ENCODE measurements at places on chromosomes 4 and X. TPM values are rescaled to one million over a fixed set of nuclear protein-coding genes. Genes with fewer than 3 reads are reported as not detected.

GRCh38 chrX:131613260-131613659 is 69.4 kb downstream of the OR13H1 start:
- no peak for DNase-seq
- H3K27ac ChIP-seq = peak overlapping the region; percentile 15
- H3K4me3 ChIP-seq = no peak overlapping the region
- no peaks in the 10 kb centered on the region for H3K36me3 ChIP-seq
- H3K4me1 ChIP-seq = peaks cover 19% of the 10 kb centered on the region

- H3K36me3 ChIP-seq = no peaks in the 10 kb centered on the region
- H3K4me3 ChIP-seq = peak overlapping the region; percentile 63
- peaks cover 5% of the 10 kb centered on the region for H3K4me1 ChIP-seq
- H3K27me3 ChIP-seq = peaks cover 63% of the 10 kb centered on the region
- DNase-seq = no peak
Measured at GRCh38 chr4:21949073-21949457, 493 bp upstream of the KCNIP4 start.

- no peak overlapping the region for H3K27ac ChIP-seq
- H3K27me3 ChIP-seq = peaks cover 13% of the 10 kb centered on the region
- H3K4me1 ChIP-seq = no peaks in the 10 kb centered on the region
- no peaks in the 10 kb centered on the region for H3K36me3 ChIP-seq
Measured at GRCh38 chr4:5259471-5259870, 208.2 kb downstream of the STK32B start.

DNA sequence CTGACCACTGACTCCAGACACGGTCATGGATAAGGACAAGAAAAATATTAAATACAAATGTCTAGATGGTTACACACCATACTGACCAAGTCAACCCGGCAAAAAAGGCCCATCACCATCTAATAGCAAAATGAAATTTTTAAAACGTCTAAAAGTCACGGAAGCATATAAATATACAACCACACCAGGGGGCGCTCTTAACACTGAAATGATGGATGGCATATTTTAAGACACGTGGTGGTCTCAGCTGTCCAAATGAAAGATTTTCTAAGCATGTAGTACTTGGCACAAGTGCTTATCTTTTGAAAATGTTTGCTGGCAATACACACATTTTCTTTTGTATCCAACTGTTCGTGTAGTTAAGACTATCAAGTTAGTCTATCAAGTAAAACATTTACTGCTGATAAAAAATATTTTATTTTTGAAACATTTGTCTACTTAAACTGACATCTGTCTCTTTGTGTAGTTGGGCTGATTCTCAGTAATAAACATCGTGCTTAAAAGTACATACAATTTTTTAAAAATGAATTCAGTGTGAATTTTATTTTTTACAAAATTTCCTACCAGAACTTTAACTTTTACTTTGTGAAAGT is 64.6 kb downstream of the COX7B2 start:
- H3K4me1 ChIP-seq = no peaks in the 10 kb centered on the region
- no peaks in the 10 kb centered on the region for H3K36me3 ChIP-seq
- H3K27me3 ChIP-seq = peaks cover 9% of the 10 kb centered on the region
- peak; percentile 28 for DNase-seq

STBD1 gene
- 1.9 TPM for total RNA-seq

C4orf50 gene
- 0.19 TPM for total RNA-seq

FAM47E gene
- 3.4 TPM for total RNA-seq

DNA sequence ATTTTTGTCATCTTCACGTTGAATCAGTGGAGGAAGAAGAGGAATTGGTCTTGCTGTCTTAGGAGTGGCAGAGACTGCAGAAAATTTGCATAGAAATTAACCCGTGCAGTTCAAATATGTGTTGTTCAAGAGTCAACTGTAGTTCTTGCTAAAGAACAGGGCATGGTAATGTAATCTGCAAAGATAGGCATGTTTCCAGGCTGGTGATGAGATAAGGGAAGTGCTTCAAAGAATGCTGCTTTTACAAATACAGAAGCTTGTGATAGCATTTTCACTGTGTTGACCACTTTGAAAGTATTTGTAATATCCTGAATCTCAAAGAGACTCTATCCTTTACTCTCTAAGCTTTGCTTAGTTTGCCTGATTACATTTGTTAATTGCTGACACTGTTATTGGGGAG is 60.1 kb downstream of the PRRG1 start:
- DNase-seq = no peak
- no peaks in the 10 kb centered on the region for H3K36me3 ChIP-seq
- H3K27ac ChIP-seq = no peak overlapping the region
- no peak overlapping the region for H3K4me3 ChIP-seq
- no peaks in the 10 kb centered on the region for H3K4me1 ChIP-seq

DNA sequence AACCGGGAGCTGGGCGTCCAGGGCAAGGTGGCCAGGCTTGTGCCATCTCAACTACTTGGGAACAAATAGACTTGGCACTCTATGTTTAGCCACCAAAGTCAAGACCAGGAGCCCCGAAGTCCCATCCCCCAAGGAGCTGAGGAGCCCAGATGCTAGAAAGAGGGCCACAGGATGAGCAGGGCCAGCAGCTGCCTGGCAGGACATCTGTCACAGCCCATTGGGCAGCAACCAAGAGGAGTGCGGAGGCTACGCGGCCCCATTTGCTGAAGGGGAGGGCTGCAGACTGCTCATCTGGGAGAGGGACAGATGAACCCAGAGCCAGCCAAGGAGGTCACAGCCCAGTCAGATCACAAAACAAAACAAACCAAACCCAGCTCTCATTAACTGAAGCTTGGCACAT is 22.9 kb upstream of the SOWAHD start:
- DNase-seq = no peak
- H3K27me3 ChIP-seq = peaks cover 3% of the 10 kb centered on the region

GRCh38 chr4:130124066-130124465 is 1028.1 kb downstream of the C4orf33 start:
- no peak overlapping the region for H3K27ac ChIP-seq
- no peaks in the 10 kb centered on the region for H3K27me3 ChIP-seq
- no peaks in the 10 kb centered on the region for H3K36me3 ChIP-seq
- DNase-seq = no peak
- H3K4me1 ChIP-seq = peaks cover 2% of the 10 kb centered on the region

- no peak overlapping the region for H3K27ac ChIP-seq
- no peaks in the 10 kb centered on the region for H3K4me1 ChIP-seq
- no peaks in the 10 kb centered on the region for H3K36me3 ChIP-seq
- no peak overlapping the region for H3K4me3 ChIP-seq
Measured at GRCh38 chr4:96983830-96984229, 1143.9 kb downstream of the PDHA2 start.

DNA sequence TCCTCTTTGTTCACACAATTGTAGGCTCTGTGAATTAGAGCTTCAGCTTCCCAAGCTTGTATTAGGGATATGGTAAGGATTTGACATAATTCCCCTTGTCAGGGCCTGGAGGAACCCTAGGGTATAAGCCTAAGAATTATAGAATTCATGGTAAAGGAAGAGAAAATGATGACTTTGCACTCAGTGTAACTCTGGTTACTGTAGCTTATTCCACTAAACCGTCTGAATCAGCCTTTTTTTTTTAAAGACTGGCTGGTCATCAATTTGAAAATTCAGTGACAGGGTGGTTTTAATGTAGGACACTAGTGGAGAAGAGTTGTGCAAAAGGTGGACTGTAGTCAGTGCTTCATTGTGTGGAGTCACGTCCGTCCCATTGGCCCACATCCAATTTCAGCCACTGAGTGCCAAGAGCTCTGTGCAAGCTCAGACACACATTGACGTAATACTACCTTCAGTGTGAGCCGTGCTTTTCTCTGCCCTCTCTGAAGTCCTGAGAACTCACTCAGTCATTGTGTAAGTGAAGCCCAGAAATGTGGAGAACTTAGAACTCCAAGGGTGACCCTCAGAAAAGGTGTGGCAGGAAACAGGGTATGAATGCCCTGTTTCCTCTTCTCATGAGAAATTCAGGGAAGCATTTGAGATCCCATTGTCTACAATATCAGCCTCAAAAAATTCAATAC is 449.8 kb downstream of the C4orf33 start:
- no peak overlapping the region for H3K4me3 ChIP-seq
- no peak overlapping the region for H3K27ac ChIP-seq
- DNase-seq = no peak
- H3K4me1 ChIP-seq = peaks cover 3% of the 10 kb centered on the region

DNA sequence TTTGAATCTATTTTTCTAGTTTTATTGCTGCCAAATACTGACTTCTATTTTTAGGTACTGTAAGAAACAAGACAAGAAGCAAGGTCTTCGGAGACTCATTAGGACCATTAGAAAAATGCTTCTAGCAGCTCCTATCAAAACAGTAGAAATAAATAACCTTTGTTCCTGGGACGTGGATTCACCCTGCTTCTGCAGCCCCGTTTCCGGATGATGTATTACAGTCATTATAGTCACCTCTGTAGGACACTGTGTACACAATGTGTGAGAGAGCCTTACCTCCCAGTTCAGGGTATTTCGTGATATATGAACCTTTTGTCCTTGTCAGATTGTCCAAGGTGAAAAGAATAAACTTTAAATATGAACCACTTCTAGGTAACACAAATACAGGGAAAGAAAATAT is 484.0 kb upstream of the TECRL start:
- DNase-seq = no peak
- H3K36me3 ChIP-seq = no peaks in the 10 kb centered on the region
- H3K4me3 ChIP-seq = no peak overlapping the region

DNA sequence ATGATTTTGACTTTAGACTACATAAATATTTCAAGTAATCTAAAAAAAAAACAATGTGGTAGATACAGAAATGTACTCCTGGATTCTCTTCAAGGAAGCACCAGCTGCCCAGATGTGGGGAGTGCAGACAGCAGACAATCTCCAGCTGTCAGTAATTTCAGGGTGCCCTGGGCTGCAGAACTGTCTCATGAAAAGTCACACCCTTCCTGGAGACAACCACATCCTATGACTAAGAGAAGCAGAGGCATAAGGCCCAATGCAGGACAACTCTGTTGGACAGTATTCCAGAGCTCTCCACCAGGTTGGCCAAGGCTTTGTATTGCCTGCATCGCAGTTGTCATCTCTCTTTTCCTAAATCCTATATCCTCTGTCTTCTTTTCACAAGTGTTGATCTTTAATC is 34.4 kb upstream of the BLTP1 start:
- no peaks in the 10 kb centered on the region for H3K4me1 ChIP-seq
- no peak overlapping the region for H3K27ac ChIP-seq
- no peak for DNase-seq
- peaks cover 21% of the 10 kb centered on the region for H3K27me3 ChIP-seq

GRCh38 chr4:2768124-2768523 is 12.0 kb upstream of the TNIP2 start:
- H3K4me1 ChIP-seq = no peaks in the 10 kb centered on the region
- no peaks in the 10 kb centered on the region for H3K36me3 ChIP-seq
- H3K27me3 ChIP-seq = peaks cover 9% of the 10 kb centered on the region
- no peak overlapping the region for H3K4me3 ChIP-seq
- H3K27ac ChIP-seq = no peak overlapping the region

DNA sequence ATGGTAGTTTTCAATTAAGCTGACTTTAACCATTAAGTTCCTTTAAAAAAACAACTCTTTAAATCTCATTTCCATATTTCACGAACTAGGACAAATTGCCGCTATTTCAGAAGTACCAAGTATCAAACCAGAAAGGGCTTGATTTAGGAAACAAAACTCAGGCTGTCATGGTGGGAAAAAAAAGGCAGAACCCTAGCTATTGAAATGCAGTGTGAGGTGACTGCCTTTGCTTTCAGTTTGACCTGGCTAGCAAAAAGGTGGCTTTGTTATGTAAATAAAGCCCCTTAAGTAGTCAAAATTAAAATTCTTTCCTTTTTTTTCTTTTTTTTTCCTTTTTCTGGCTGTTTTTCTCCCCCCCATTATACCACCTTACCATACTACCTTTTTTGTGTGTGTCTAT is 40.6 kb upstream of the CYP2U1 start:
- DNase-seq = no peak
- H3K27me3 ChIP-seq = no peaks in the 10 kb centered on the region
- H3K36me3 ChIP-seq = peaks cover 3% of the 10 kb centered on the region
- H3K27ac ChIP-seq = no peak overlapping the region
- no peak overlapping the region for H3K4me3 ChIP-seq
- peaks cover 5% of the 10 kb centered on the region for H3K4me1 ChIP-seq

DNA sequence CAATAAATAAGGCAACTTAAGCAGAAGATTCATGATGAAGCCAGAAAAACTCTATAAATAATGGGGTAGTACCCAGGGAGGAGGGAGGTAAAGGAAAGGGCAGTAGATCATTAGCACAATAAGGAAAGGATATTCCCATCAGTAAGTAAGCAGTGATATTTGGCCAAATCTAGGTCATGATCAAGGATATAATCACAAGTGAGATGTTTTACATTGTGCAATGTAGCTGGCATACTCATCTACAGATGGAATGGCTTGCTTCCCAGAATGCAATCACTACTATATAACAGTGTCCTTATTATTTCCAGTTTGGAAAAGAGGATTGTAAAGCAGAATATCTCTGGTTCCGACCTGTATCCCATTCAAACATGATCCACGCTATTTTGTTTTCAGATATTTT is 483.4 kb downstream of the RPA4 start:
- DNase-seq = no peak
- H3K27ac ChIP-seq = no peak overlapping the region
- H3K4me3 ChIP-seq = no peak overlapping the region
- H3K4me1 ChIP-seq = peaks cover 7% of the 10 kb centered on the region
- H3K27me3 ChIP-seq = no peaks in the 10 kb centered on the region
- H3K36me3 ChIP-seq = no peaks in the 10 kb centered on the region

- H3K27ac ChIP-seq = no peak overlapping the region
- H3K4me3 ChIP-seq = no peak overlapping the region
- H3K36me3 ChIP-seq = no peaks in the 10 kb centered on the region
- H3K27me3 ChIP-seq = no peaks in the 10 kb centered on the region
- peaks cover 1% of the 10 kb centered on the region for H3K4me1 ChIP-seq
Measured at GRCh38 chr4:14787894-14788293, 214.4 kb upstream of the CPEB2 start.
